ENCODE measurements at places on chromosomes 16 and 17. TPM values are rescaled to one million over a fixed set of nuclear protein-coding genes. Genes with fewer than 3 reads are reported as not detected.

GAS2L2 gene
- not detected for total RNA-seq

KIFC3 gene
- total RNA-seq: 62.2 TPM

MTMR4 gene
- 38.3 TPM for total RNA-seq

ITGAD gene
- total RNA-seq: not detected

ADORA2B gene
- 9.8 TPM for total RNA-seq

NPW gene
- total RNA-seq: 3.9 TPM

- no peak for DNase-seq
Measured at GRCh38 chr17:79702034-79702433, 28.7 kb upstream of the ENPP7 start.

GRCh38 chr16:26220894-26221293 is 529.1 kb downstream of the HS3ST4 start:
- no peak for DNase-seq

DNA sequence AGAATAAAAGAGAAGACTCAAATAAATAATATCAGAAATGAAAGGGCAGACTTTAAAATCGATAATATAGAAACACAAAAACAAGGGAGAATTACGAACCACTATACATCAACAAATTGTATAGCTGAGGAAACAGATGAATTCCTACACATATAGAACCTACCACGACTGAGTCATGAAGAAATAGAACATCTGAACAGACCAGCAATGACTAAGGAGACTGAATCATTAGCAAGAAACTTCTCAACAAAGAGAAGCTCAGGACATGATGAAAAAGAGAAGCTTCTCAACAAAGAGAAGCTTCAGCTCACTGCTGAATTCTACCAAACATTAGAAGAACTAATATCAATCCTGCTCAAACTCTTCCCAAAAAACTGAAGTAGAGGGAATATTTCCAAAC is 255.9 kb downstream of the CEP112 start:
- DNase-seq: peak; percentile 29

DNA sequence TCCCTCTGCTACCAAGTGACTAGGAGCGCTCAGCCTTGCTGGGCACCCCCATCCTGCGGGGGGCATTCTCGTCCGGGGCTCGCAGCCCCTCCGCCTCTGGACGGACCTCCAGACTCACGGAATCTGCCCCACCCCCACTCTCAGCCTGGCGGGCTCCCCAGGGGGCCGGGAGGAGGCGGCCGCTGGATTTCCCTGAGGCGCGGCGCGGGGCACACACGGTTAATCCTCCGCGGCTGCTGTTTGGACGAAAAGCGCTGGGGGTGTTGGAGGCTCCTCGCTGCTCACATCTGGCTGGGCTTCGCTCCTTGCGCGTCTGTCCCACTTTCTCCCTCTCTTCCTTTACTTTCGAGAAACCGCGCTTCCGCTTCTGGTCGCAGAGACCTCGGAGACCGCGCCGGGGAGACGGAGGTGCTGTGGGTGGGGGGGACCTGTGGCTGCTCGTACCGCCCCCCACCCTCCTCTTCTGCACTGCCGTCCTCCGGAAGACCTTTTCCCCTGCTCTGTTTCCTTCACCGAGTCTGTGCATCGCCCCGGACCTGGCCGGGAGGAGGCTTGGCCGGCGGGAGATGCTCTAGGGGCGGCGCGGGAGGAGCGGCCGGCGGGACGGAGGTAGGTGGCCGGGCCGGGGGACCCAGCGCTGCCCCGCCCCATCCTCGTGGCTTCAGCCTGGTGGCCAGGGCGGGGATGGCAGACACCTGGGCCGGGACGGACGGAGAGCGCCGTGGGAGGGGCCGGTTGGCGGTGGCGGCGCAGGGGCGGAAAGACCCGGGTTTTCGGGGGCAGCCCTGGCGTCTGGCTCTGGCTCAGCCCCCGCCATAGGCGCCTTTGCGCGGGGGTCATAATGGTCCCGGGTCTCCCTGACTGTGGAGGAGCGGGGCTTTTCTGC is at the start of gene C1QTNF1:
Gene C1QTNF1, plus strand, starts transcription at position 284 of the 886 bp plus-strand sequence. CDS start 19,800 bp downstream, outside the sequence.
- DNase-seq: no peak

DNA sequence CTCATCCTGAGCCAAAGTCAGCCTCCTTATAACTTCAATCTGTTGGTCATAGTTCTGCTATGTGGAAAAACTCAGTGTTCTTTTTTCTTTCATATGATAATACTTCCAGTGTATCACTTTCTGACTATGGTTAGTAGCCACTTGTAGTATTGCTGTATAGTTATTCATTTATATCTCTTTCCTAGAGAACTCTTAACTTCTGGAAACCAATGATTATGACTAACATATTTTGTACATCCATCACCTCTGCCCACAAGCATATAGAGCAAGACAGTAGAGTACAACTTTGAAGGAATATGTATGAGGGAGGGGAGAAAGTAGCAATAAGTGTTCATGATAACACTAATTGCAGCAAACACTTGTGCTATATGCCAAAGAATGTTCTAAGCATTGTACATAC is 38.6 kb downstream of the COX10 start:
- DNase-seq: no peak

DNA sequence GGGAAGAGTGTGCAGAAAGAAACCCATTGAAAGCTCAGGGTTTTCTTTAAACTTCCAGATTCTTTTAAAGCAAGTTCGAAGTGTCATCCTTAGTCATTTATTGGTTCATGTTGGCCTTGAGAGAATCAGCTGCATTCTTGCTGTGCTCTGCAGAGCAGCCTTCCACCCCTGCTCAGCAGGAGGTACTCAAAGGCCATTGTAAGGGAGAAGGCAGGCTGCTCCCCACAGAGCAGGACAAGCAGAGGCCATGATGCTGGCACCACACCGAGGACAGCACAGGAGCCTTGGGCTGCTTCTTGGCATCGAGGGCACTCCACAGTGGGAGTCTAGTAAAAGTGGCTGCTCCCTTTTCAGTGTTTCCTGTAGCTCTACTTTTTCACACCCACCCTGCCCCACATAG is 29.6 kb downstream of the NMT1 start:
- DNase-seq: no peak

DNA sequence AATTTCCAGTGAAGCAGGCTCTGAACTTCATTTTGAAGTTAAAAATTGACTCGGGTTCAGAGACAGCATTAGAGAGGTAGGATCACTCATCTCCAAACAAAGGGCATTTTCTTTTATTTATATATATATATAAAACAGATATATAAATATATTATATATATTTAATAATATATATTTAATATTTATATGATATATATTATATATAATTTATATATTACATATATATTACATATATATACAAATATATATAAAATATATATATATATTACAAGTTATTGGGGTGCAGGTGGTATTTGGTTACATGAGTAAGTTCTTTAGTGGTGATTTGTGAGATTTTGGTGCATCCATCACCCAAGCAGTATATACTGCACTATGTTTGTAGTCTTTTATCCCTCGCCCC is 320.8 kb downstream of the MAP2K6 start:
- no peak for DNase-seq

DNA sequence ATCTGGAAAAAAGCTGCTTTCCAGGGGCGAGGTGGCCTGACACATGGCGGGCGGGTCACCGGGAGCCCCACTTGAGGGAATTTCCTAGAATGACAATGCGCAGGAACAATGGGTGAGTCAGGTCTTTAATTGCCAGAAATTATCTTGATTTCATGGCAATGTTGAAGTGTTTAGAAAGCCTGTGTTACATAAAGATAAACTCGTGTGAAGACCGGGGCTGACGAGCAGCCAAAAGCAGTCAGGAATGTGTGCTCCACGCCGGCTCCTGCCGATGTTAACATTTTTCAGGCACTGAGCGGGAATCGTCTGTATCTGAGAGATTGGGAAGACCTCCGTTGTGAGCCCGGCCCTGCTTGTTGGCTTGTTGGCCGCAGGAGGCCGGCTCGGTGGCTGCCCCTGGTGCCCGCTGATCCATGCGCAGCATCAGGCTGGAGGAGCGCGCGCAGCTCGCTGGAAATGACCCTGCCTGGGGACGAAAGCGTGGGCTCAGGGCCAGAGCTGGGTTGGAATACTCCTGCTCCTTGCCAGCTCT is 353.1 kb downstream of the FOXL1 start:
- peak; percentile 98 for DNase-seq

GRCh38 chr17:76376318-76377133 is 7.9 kb upstream of the SPHK1 start:
- DNase-seq: no peak

GRCh38 chr17:50353600-50354195 is 7.8 kb downstream of the XYLT2 start:
- no peak for DNase-seq

GRCh38 chr17:63335831-63336230 is 110.3 kb downstream of the CYB561 start:
- no peak for DNase-seq

DNA sequence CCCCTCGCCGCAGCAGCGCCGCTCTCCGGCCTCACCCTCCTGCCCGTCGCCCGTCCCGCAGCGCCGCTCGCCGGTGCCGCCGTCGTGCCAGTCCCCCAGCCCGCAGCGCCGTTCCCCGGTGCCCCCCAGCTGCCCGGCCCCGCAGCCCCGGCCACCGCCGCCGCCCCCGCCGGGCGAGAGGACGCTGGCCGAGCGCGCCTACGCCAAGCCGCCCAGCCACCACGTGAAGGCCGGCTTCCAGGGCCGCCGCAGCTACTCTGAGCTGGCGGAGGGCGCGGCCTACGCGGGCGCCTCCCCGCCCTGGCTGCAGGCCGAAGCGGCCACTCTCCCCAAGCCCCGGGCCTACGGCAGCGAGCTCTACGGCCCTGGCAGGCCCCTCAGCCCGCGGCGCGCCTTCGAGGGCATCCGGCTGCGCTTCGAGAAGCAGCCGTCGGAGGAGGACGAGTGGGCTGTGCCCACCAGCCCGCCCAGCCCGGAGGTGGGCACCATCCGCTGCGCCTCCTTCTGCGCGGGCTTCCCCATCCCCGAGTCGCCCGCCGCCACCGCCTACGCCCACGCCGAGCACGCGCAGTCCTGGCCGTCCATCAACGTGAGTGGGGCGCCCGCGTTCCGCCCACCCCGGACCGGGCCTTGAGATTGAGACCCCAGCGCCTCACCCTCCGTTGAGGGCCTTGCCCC is 15.0 kb downstream of the TBKBP1 start:
- no peak for DNase-seq

DNA sequence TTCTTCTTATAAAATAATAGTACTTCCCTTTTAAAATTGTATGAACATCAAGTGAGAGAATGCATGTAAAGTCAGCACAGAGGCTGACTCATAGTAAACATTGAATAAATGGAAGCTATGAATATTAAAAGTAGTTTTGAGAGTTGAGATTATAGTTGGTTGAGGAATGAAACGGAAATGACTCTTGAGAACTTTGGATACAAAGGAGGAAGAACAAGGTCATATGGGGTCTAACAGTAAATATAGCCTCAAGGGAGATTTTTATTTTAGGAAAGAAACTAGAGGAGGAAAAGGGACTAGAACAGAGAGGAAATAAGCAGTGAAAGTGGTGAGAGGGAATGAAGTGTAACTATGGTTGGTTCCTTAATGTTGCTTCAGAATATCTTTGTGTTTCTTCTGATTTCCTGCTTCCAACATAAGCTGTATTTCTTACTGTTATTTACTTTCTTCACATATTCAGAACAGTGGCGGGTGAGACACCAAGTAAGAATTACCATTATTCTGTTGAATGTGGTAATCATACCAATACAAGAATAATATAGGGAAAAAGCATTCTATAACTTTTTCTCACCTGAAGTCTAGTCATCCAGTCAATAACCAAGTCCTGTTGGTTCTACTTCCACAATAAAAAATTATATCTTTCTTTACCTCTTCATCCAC is 165.1 kb downstream of the CHD9 start:
- peak; percentile 91 for DNase-seq

GRCh38 chr16:51592001-51592501 is 441.0 kb upstream of the SALL1 start:
- DNase-seq: no peak

Measured in endothelial cell of umbilical vein (primary cell).